ENCODE measurements at places on chromosomes 5 and 9.

DNA sequence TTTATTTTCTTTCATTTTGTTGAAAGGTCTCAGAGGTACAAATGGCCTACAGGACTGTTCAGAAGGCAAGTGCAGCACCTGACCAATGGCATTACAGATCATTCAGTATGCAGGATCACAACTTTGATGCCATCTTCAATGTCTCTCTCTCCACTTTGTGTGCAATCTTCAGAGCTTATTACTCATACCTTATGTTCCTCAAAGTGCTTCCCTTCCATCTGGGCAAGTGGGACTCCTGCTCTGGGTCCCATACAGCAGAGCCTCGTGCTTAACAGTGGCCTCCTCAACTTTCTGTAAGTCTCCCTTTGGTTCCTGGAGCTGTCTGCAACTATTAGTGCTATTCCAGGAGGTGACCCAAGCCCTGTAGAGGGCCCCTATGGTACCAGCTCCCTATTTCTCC lies 358.4 kb upstream of the RPS23 start:
- DNase-seq = no peak

DNA sequence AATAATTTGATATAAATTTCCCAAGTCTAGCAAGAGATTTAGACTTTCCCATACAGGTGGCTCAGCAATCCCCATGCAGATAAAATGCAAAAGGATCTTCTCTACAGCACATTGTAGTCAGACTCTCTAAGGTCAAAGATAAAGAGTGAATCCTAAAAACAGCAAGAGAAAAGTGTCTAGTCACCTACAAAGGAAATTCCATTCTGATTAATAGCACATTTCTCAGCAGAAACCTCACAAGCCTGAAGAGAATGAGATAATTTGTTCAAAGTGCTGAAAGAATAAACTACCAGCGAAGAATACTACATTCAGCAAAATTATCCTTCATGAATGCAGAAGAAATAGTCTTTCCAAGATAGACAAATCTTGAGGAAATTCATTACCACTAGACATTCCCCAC lies 493.3 kb downstream of the PRELID2 start:
- no peak for DNase-seq

DNA sequence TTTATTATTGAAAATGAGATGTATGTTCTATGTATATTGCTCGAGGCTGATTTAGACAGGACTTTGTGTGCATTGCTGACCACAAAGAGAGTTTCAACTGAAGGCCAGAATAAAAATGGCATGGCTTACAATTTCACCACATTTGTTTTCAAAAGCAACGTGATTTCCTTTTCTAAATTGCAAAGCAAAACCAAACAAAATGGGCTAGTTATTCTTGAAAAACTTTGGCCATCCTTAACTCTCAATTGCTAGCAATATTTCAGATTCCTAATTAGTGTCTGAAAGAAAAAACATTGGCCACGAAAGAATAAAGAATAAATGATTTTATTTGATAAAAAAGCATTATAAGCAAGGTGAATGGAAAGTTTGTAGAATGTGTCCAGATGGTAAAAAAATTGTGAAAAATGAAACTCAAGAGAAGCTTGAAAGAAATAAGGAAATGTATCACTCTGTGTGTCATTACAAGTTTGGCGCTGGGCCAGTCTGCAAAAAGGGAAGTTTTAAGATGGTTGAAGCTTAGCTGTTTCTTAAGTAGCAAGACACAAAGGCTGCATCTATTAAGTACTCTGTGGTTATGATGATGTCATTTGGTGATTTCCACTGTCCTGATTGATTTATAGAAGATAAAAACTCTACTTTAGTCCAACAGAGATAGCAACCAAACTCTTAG lies 89.2 kb upstream of the PRLR start:
- DNase-seq = no peak

DNA sequence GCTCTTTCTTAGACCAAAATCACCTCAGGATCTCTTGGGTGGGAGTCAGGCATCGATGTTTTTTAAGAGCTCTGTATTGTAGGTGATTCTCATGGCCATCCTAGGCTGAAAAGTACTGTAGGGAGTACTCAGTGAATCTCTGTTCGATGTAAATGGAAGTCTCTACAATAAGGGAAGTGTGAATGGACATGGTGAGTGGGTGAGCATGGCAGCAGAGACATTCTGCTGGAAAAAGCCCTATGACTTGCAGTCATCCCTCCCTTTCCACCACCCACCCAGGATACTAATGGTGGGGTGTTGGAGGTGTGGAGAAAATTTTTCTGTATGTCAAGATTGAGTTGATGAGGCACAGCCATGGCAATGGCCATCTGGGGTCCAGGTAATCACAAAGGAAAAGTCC lies 30.9 kb downstream of the ZNF366 start:
- DNase-seq = no peak

- DNase-seq = no peak
Observed at GRCh38 chr9:71179183-71179582, 57.8 kb upstream of the TRPM3 start.

- DNase-seq = no peak
Observed at GRCh38 chr5:144202072-144202471, 31.4 kb downstream of the KCTD16 start.

DNA sequence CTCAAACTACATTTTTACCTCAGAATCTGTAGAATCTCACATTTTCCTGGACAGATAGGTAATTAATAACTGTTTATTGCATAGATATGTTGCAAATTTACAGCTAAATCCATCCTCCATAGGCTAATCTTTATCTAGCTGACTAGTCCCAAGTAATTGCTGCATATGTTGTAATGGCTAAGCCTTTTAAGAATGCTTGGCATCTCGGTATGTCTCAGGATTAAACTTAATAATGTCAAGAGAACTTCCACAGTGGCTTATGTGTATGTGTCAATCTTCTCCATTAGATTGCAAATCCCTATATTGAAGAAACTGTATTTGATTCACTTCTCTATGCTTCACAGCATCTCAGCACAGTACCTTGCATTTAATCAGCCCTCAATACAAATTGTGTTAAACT lies 131.9 kb downstream of the PRDM9 start:
- DNase-seq = no peak

DNA sequence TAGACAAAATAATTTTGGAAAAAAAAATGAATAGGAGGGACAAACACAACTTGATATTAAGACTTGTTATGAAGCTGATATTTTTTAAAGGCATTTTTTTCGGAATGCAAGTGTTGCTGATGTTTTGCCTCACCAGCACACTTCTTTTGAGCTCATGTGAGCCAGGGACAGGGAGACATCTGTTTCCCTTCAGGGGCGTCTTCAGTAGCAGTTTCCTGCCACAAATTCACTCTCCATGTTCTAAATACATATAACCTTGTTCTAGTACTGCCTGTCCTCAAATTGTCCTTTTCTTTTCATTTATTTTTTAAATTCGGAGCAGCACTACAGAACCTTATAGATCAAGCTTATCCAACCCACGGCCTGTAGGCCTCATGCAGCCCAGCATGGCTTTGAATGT lies 316.0 kb upstream of the PAPPA start:
- DNase-seq = no peak

DNA sequence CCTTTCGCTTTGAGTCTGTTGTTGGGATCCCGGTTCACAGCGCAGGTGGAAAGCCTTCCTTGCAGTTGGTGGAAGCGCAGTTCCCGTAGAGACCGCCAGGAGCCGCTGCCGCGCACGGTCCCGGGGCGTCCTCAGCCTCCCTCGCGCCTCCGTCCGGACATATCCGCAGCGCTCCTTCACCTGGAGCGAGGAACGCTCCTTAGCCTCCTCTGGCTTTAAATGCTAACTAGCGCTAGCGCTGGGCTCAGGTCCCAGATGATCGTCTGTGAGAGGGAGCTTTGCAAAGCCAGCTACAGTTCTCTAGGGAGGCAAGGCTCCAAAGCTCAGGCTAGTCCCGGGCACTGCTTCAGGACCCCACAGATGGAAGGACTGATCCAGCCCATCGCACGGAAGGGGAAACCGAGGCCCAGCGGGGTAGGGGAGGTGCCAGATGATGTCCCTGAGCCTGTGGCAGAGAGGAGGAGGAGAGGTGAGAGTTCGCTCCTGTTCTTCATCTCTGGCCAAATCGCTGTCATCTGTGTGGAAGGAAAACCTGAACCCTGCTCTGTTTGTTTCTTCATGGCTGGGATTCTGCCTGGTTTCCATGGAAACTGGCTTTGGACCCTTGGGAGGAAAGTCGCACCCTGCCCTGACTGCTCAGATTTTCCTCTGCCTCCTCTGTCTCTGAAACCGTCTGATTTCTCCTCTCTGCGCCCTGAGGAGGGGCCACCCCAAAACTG lies 31.4 kb downstream of the COL15A1 start:
- peak; percentile 90 for DNase-seq

DNA sequence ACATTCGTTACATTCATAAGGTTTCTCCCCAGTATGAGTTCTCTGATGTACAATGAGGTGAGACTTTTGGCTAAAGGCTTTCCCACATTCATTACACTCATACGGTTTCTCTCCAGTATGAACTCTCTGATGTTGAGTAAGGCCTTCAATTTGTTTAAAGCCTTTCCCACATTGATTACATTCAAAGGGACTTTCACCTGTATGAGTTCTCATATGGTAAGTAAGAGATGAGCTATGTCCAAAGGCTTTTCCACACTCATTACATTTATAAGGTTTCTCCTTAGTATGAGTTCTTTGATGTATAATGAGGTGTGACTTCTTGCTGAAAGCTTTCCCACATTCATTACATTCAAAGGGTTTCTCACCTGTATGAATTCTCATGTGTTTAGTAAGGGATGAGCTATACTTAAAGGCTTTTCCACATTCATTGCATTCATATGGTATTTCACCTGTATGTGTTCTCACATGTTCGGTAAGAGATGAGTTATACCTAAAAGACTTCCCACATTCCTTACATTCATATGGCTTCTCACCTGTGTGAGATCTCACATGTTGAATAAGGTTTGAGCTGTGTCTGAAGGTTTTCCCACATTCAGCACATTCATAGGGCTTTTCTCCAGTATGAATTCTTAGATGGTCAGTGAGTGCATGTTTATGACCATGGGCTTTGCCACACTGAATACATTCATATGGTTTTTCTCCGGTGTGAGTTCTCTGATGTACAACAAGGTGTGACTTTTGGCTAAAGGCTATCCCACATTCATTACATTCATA lies 13.5 kb downstream of the ZFP37 start:
- DNase-seq = no peak

DNA sequence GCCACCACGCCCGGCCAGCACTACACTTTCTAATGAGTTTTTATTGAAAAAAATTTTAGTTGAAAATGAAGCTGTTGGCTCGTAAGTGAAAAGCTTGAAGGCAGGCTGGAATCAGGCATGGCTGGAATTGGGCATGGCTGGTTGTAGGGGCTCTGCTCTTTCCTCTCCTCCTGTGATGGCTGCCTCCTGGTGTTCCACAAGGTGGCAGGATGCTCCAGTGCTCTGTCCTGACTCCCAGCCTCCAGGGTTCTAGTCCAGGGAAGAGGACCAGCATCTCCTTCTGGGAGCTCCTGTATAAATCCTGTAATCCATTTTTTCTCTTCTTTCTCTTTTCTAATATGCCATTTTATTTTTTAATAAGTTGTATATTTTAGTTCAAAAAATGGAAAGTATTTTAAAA lies 57.2 kb upstream of the DHFR start:
- peak; percentile 83 for DNase-seq

DNA sequence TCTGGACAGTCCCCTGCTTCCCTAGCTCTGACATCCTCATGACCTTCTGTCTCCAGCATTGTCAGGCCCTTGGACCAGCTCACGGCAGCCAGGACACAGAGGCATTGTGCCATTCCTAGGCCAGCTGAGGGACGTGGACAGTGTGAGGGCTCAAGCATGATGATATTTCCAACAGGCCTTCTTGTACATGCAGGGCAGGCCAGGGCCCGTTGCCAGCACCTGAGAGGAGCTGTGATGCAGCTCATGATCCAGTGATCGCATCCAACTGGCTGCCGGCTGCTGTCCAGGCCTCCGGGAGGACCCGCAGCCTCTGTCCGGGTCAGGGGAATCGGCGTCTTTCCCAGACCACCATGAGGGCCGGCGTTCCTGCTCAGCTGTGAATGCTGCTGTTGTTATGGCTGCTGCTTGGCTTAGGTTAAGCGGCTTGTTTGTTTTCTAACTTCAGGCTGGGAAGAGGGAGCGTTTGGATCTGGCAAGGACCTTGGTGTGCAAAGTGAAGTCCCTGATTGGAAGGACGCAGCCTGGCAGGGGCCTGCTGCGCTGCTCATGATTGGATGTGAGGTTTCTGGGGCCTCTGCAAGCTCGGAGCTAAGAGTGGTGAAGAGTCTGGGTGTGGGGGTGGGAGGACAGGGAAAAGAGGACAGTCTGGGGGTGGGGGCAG lies 53.8 kb downstream of the PDZD2 start:
- no peak for DNase-seq

DNA sequence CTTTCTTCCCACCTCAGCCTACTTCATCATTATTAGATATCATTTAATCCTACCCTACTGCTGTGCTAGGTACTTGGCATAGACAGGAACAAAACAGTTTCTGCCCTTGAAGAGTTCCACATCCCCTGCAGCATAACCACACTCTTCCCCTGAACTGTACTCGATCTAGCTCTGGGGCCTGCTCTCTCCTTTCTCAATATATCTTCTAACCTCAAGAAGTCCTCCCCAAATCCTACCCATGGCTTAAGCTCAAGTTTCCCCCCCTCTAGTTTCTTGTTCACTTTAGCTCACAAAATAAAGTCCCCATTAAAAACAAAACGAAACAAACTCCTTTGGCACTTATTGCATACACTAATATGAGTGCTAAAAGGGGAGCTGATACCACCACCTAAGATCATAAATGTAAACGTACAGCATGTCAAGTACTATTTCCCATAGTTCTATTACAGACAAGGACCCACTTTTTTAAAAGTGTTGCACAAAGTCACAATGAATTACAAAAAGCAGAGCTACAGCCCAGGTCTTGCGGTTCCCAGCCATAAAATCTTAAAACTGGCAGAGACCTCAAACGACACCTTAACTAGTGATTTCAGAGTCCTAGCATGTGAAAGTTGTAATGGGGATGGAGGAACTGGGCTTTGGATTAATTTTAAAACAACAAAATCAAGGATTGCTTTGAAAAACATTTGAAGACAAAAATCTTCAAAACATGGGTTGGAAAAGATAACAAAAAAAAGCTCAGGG lies 80.7 kb downstream of the PTPDC1 start:
- no peak for DNase-seq

All from WERI-Rb-1 (cell line).